Pancreas (tissue), 10 donors: ENCODE measurements at places on chromosomes 6 and 20.

DNA sequence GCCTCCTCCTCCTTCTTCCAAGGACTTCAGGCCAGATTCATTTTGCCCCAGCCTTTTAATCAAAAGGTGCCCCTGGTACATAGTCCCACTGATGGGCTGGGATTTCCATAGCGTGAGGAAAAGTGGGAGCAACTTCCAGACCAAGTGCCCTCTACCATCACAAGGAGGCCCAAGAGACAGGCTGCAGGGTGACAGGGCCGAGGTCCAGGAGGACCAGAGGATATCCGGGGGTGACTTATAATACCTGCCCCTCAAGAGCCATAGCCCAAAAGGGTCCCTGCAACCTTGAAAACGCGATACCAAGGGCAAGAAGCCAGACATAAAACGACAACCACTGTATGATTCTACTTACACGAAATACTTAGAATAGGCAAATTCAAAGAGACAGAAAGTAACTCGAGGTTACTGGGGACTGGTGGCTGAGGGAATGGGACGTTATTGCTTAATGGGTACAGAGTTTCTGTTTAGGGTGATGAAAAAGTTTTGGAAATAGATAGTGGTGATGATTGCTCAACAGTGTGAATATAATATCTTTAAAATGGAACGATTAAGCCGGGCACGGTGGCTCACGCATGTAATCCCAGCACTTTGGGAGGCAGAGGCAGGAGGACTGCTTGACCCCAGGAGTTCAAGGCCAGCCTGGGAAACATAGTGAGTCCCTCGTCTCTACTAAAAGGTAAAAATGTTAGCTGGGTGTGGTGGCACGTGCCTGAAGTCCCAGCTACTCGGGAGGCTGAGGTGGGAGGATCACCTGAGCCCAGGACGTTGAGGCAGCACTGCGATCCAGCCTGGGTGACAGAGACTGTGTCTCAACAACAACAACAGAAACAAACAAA, 71.9 kb downstream of the NOL4L start:
- DNase-seq: peak; percentile 20

DNA sequence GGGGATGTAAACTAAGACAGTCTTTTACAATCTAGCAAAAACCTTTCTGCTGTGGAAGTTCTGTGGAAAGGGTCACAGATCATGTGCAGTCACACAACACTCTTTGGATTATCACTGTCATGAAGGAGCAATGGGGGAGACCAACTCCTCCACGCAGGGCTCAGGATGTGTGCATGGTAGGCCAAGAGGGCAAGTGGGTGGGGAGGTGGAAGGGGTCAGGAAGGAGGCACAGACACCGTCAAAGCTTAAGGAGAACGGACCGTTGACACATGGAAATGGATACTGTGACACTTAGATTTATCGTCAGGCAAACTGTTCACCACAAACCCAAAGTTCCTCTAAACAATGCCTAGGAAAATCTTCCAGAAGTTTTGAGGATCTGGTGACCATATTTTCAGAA, 215.8 kb downstream of the PAX1 start:
- no peak for DNase-seq

DNA sequence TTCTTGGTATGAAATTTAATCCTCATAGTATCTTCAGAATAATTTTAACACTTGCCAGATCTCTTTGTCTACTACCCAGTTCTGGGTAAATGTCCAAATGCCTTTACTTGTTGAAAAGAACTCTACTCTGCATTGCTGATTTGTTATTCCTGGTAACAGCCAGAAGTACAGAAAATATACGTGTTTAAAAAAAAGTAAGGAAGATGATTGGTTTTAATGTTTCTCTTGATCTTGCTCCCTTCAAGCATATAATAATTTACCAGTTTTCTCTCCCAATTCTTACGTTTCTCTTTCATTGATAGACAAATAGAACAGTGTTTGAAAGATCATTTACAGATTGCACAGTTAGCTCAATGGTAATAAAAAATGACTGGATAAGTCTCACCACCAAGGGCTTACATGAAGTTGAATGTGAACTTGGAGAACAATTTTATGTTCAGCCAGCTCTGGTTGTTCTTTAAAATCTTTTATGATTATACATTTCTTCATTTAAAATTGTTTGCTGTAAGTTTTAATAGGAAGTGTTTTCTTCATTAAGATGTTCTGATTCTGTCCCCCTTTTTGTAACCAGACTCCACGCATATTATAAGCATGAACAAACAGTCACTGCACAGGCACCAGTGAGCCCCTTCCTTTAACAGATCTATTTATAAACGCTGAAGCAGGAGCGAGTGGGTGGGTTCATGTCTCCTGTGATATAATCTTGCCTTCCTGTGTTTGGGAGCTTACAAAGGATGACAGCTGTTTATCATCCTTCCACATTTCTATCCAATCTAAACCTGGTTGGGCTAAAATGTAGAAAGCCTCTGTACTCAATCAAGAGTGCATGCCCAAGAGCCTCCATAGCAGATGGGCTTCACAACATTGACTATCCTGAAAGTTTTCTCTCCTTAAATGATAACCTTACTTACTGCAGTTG, 299.5 kb downstream of the PRL start:
- no peak for DNase-seq

DNA sequence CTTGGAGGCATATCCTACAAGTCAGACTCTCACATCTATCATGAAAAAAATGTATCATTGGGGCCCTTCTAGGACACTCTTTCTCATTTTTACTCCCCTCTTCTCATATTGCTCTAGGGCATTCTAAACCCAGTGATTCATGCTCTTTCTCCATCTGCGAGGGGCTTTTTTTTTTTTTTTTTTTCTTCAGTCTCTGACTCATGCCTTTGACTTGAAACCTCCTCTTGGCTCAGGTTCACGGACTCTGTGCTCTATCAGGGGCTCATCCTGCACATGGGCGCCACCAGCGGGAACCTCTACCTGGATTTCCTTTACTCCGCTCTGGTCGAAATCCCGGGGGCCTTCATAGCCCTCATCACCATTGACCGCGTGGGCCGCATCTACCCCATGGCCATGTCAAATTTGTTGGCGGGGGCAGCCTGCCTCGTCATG, 17.8 kb downstream of the SLC22A1 start:
- DNase-seq: no peak

DNA sequence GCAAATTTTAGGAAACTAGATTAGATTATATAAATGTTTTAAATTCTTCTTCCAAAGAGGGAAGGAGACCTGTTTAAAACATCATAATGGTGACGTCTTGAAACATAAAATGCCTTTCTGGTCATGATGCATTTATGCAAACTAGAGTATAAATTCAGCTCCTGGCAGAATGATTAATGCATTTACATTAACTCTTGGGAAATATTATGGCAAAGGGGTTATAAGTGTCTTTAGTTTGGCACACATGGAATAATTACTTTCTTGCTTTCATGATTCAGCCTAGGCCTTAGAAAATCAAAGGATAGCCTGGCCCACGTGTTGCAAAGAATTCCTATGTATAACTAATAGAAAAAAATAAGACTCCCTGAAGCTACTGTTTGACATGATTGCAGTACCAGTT, 639.2 kb downstream of the RFPL4B start:
- DNase-seq: no peak

DNA sequence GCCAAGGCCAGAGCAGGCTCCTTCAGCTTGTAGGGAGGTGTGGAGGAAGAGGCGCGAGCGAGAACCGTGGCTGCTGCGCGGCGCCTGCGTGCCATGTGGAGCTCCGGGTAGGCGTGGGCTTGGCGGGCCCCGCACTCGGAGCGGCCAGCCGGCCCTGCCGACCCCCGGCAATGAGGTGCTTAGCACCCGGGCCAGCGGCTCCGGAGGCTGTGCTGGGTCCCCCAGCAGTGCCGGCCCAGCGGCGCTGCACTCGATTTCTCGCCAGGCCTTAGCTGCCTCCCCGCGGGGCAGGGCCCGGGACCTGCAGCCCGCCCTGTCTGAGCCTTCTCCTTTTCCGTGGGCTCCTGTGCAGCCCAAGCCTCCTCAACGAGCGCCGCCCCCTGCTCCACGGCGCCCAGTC, 32.9 kb upstream of the SIRT5 start:
- DNase-seq: no peak

DNA sequence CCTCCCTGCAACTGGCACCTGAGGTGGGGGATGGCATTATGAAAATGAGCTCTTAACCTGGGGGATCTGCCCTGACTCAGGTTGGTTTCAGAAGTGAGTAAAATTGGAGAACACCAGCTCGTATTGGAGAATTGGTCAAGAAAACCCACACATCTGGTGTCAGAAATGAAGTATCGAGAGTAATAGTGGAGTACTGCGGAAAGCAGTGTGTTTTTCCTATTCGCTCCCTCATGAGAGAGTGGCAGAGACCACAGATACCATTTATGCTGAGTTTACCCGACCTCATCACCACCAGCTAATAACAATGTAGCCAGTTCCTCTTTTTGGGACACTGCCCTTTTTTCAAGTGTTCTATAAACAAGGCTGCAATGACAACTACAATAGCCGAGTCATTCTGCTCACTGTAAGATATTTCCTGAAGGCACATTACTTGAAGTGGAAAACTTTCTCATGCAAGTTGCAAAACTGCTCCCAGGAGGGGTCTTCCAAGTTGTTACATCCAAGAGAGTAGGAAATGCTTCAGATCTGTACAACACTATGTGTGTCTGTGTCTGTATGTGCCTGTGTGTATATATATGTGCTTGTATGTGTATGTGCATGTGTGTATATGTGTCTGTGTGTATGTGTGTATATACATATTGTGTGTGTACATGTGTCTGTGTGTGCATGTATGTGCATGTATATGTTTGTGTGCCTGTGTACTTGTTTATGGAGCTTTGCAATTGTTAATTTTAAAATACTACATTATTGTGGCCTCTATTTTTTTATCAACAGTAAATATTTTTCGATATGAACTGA, 106.0 kb upstream of the CST7 start:
- DNase-seq: no peak

DNA sequence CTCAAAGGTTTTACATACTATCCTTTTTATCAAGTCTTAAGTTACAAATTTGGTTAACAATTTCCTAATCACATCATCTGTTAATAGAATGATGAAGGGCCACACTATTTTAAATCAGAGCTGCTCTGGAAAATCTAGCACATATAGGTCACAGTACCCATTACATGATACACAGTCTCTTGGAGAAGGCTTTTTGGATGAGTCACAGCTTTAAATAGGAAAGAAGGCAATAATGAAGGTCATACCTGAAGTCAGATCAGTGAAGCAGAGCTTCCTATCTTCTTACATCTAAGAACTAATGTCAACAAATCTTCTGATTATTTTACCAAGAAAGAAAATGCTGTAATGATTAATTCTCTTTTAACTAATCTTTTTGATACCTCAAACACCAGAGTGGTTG, 248.5 kb downstream of the BTBD9 start:
- DNase-seq: no peak

GRCh38 chr20:51702556-51702955, 65.6 kb downstream of the ATP9A start:
- DNase-seq: no peak

DNA sequence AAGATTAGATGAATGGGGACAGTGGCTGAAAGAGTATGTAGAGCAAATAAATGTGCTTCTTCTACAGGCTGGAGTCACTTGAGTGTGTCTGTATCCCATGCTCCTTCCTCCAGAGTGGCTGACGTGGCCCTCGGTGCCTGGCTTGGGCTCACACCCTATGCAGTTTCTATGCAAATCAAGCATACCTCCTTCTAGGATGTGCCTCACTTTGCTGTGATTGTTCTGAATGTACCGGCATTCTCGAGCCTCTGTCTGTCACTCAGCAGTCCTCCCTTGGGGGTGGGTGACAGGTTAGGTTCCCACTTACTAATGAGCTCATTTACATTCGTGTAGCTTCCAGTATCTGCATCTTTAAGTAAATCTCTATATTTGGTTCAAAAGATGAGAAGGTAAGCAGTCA, 55.1 kb upstream of the HDDC2 start:
- DNase-seq: no peak

- no peak for DNase-seq
These were observed 81.7 kb upstream of the AFDN start for GRCh38 chr6:167744681-167745669.

GRCh38 chr6:158843751-158844683, 24.8 kb upstream of the EZR start:
- no peak for DNase-seq

GRCh38 chr6:128757961-128758360, 125.0 kb upstream of the LAMA2 start:
- no peak for DNase-seq

- DNase-seq: no peak
These were observed 32.1 kb upstream of the MANEA start for GRCh38 chr6:95545226-95545625.

DNA sequence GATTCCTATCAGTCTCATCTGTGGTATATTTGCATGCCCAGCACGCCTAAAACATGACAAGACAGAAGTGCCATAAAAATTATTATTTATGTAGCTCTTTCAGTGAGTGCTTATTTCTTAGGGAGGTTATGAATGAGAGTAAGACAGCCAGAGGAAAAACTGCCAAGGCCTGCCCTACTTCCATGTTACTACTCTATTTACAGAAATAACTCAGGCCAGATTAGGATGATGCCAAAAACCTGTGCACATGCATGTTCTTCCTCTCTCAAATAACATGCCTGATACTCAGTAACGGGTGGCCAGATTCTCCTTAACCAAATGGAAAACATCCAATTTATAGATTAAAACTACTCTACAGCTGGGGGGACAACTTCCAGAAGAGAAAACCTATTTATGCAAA, 45.7 kb downstream of the ILRUN start:
- DNase-seq: no peak

GRCh38 chr20:47800623-47801022, 15.3 kb upstream of the SULF2 start:
- no peak for DNase-seq

GRCh38 chr20:48431653-48432493, 395.9 kb downstream of the PREX1 start:
- DNase-seq: no peak
